Glutamatergic neuron (in vitro differentiated cells): ENCODE measurements at places on chromosomes 1 and 21. TPM values are rescaled to one million over a fixed set of nuclear protein-coding genes. Genes with fewer than 3 reads are reported as not detected.
A peak's percentile ranks its signal among the peaks of the same experiment; 100 is the strongest.

- no peaks in the 10 kb centered on the region for H3K27me3 ChIP-seq
- no peak overlapping the region for H3K27ac ChIP-seq
- H3K4me3 ChIP-seq: peak overlapping the region; percentile 30
Observed at GRCh38 chr1:155932487-155932886, 1.7 kb downstream of the KHDC4 start.

- peak overlapping the region; percentile 79 for H3K4me3 ChIP-seq
- H3K27me3 ChIP-seq: no peaks in the 10 kb centered on the region
- peaks cover 40% of the 10 kb centered on the region for H3K4me1 ChIP-seq
- peak overlapping the region; percentile 69 for H3K27ac ChIP-seq
Observed at GRCh38 chr21:45110873-45111624, 36.7 kb downstream of the ADARB1 start.

GRCh38 chr1:33231166-33231565 lies 25.1 kb upstream of the ZNF362 start:
- H3K27ac ChIP-seq: no peak overlapping the region
- no peak for DNase-seq
- no peaks in the 10 kb centered on the region for H3K36me3 ChIP-seq

DNA sequence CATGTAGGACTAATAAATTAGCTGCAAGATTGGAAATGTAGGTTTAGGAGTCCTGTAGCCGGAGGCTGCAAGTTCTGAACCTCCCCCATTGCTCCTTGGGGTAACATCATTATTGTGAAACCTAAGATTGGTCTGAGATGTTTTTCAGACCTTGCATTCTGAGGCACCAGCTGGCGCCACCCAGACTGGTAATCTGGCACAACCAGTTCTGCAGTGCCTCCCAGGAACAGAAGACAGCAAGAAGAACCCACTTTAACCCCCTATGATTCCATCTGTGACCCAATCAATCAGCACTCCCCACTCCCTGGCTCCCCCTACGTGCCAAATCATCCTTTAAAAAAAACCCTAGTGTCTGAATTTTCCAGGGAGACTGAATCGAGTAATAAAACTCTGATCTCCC lies 11.6 kb upstream of the DNAJC6 start:
- H3K27ac ChIP-seq: no peak overlapping the region
- H3K36me3 ChIP-seq: no peaks in the 10 kb centered on the region
- H3K4me1 ChIP-seq: peaks cover 14% of the 10 kb centered on the region
- H3K4me3 ChIP-seq: no peak overlapping the region

DNA sequence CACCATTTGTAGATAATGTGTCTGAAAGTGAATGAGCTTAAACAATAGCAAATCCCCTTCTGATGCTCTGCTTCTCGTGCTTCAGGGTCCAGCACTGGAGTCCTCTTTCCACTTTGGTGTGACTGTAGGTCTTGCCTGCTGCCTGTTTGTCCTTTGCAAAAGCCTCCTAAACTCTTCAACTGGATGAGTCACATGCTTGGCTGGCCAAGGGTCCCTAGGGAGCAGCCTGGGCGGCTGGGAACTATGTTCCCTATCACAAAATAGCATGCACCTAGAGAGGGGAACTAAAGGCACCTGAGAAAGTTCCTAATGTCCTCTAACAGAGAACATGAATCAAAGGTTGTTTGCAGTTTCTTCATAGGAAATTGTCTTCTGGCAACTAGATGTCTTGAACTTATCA lies 607.2 kb upstream of the PLXNA2 start:
- peaks cover 1% of the 10 kb centered on the region for H3K27me3 ChIP-seq
- no peak overlapping the region for H3K27ac ChIP-seq
- no peaks in the 10 kb centered on the region for H3K36me3 ChIP-seq
- H3K4me1 ChIP-seq: peaks cover 3% of the 10 kb centered on the region

GRCh38 chr1:109433322-109433721 lies 7.1 kb upstream of the PSMA5 start:
- peaks cover 2% of the 10 kb centered on the region for H3K27me3 ChIP-seq
- no peak for DNase-seq
- peaks cover 7% of the 10 kb centered on the region for H3K36me3 ChIP-seq
- H3K4me1 ChIP-seq: no peaks in the 10 kb centered on the region

DNA sequence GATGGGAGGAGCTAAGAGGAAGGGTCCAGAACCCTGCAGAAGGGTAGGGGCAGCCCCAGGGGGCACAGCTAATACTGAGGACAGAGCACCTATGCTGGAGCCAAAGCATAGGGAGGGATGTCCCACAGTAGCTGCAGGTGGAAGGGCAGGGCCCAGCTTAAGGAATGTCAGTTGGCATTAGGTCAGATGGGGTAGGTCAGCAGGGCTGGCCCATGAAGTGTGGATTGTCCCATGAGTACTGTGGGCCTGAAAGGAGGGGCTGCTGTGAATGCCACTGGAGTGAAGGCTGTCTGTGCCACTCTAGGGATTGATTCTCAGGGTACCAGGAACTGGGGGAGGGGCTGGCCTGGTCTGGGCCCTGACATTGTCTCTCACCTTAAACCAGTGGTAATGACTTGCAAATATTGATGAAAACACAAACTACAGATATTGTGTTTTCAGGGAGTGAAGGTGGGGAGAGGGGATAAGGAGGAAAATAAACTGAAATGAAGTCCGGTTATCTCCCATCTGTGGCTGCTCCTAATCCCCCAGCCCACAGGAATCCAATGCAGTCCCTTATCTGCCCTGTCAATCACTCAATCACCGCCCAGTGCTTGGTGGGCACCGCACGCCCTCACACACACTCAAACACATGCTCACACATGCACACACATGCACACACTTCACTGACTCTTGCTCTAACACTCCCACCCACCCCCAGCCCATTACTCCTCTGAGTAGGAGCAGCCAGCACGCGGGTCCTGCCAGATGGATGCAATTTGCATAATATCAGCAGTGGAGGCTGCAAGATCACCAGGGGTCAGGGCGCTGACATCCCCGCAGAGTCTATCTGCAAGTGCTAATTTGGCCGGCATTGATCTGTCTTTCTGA lies 27.8 kb downstream of the DMAP1 start:
- peaks cover 36% of the 10 kb centered on the region for H3K4me1 ChIP-seq
- DNase-seq: peak; percentile 63
- no peaks in the 10 kb centered on the region for H3K36me3 ChIP-seq
- peaks cover 11% of the 10 kb centered on the region for H3K27me3 ChIP-seq
- H3K27ac ChIP-seq: peak overlapping the region; percentile 93

Gene VTCN1
- total RNA-seq: not detected

Gene AK5
- total RNA-seq: 0.91 TPM

- H3K36me3 ChIP-seq: peaks cover 6% of the 10 kb centered on the region
- no peak for DNase-seq
- H3K4me1 ChIP-seq: peaks cover 5% of the 10 kb centered on the region
- H3K27me3 ChIP-seq: no peaks in the 10 kb centered on the region
Observed at GRCh38 chr1:24513706-24514105, 11.1 kb downstream of the RCAN3 start.

GRCh38 chr21:43764576-43765495 lies 11.3 kb downstream of the CSTB start:
- peaks cover 26% of the 10 kb centered on the region for H3K4me1 ChIP-seq
- H3K27ac ChIP-seq: no peak overlapping the region
- no peak for DNase-seq
- no peaks in the 10 kb centered on the region for H3K36me3 ChIP-seq
- H3K27me3 ChIP-seq: peaks cover 7% of the 10 kb centered on the region

Gene TNFSF4
- 0.34 TPM for total RNA-seq

DNA sequence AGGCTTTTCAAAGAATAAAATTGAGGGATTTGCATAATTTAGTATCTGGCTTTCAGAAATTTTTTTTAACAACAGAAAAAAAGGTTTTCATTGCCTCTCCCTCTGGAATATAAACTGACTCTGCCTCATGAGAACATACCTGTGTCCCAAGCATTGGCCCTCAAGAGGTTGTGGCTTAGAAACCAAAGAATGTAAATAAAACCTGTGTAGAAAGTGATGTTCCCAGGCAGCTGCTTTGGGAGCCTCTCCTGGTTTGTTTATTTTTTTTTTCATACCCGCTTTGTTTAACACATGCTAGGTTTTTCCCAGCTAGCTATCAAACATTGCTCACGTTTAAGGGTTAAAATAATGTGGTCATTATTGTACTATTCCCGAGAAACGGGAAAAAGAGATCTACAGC lies 40.5 kb upstream of the IFNAR2 start:
- DNase-seq: no peak
- peaks cover 4% of the 10 kb centered on the region for H3K27me3 ChIP-seq
- H3K4me3 ChIP-seq: no peak overlapping the region

Gene ZFP69B
- 10.7 TPM for total RNA-seq

GRCh38 chr1:67336783-67337182 lies 29.1 kb downstream of the IL12RB2 start:
- no peak for DNase-seq
- no peak overlapping the region for H3K4me3 ChIP-seq
- H3K27me3 ChIP-seq: no peaks in the 10 kb centered on the region

DNA sequence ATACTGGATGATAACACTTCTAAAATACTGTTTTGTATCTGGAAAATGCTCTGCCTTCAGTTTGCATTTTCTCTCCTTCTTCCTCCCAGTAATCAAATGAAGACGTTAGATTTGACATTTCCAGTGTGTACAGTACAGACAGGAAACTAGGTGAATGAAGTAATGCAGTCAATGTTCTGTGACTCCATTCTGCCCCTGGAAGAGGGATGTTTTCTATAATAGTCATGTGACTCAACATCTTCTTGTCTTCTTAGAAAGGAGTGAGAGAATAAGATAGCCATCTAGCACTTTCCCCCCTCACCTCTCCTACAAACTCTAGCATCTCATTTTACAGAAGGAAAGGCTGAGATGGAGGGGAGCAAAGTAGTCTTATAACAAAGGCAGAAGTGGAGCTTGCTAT lies 77.6 kb downstream of the DDR2 start:
- H3K27ac ChIP-seq: no peak overlapping the region
- H3K4me1 ChIP-seq: peaks cover 3% of the 10 kb centered on the region
- H3K36me3 ChIP-seq: no peaks in the 10 kb centered on the region
- no peaks in the 10 kb centered on the region for H3K27me3 ChIP-seq
- no peak overlapping the region for H3K4me3 ChIP-seq
- no peak for DNase-seq

Gene LCE1E
- not detected for total RNA-seq

Gene RBP7
- total RNA-seq: not detected

DNA sequence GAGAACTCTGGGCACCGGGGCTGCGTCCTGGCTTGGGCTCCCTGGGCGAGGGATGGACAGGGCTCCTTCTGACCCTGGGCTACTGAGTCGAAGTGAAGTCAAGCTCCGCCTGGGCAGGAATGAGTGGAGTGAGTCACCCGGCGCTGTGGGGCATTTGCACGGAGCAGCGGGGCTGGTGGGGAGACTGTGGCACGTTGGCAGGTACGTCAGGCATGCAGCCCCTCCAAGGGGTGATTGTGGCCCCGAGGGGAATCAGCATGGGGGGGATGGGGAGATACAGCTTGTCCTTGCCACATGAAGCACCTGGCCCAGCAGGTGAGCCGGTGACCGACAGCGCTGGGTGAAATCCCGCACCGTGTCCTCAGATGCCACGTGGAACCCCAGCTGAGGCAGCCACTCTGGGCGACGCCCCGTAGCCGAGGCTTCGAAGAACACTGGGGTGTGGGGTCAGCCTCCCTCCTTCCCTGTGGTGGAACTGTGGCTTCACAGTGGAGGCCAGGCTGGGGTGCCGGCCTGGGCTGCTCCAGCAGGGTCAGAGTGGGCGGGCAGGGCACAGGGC lies 62.3 kb downstream of the COL18A1 start:
- H3K27me3 ChIP-seq: peaks cover 7% of the 10 kb centered on the region
- H3K4me1 ChIP-seq: peaks cover 12% of the 10 kb centered on the region
- no peak overlapping the region for H3K27ac ChIP-seq

Gene OR2T10
- total RNA-seq: not detected

DNA sequence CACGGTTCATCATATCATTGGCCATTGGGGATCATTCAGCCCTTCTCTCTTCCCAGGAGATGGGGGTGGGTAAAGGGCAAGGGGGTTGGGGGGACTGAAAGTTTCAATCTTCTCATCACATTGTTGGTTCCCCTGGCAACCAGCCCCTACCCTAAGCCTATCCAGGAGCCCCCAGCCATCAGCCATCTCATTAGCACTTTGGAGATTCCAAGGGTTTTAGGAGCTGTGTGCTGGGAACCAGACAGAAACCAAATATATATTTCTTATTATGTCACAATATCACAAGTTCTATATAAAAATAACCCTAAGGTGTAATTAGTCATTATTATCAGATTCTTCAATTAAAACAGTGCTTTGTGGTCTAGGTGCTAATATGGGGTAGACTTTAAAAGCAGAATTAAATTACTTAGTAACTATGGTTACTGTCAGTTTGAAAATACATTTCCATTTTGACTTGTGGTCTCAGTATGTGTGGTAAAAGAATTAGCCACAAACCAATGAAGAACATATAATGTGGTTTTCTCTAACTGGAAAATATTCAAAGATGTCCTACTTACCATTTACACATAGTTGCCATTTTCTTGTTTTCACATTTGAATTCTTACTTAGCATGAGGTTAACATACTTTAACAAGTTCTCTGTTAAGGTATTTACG lies 28.1 kb downstream of the IL23R start:
- no peaks in the 10 kb centered on the region for H3K4me1 ChIP-seq
- H3K27ac ChIP-seq: no peak overlapping the region
- DNase-seq: no peak
- H3K4me3 ChIP-seq: no peak overlapping the region
- H3K27me3 ChIP-seq: no peaks in the 10 kb centered on the region
